SK-MEL-5 (cell line): ENCODE measurements at places on chromosomes 13 and 19. TPM values are rescaled to one million over a fixed set of nuclear protein-coding genes. Genes with fewer than 3 reads are reported as not detected.
A peak's percentile ranks its signal among the peaks of the same experiment; 100 is the strongest.

DNA sequence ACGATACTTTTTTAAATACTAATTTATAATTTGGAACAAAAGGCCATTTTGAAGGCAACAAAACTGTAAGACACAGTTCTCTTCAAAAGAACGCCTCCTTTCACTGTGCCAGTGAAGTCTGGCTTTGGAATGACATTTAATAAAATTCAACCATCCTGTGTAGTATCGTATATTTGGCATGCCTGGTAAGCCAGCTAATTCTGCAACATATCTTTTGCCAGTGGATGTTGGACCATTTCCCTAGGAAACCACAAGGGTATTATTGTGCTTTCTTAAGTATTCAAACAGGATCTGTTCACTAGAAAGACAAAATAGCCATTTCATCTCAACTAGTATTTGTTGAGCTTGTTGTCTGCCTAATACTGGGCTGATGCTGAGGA lies 111.6 kb downstream of the RGCC start:
- DNase-seq = peak; percentile 37

DNA sequence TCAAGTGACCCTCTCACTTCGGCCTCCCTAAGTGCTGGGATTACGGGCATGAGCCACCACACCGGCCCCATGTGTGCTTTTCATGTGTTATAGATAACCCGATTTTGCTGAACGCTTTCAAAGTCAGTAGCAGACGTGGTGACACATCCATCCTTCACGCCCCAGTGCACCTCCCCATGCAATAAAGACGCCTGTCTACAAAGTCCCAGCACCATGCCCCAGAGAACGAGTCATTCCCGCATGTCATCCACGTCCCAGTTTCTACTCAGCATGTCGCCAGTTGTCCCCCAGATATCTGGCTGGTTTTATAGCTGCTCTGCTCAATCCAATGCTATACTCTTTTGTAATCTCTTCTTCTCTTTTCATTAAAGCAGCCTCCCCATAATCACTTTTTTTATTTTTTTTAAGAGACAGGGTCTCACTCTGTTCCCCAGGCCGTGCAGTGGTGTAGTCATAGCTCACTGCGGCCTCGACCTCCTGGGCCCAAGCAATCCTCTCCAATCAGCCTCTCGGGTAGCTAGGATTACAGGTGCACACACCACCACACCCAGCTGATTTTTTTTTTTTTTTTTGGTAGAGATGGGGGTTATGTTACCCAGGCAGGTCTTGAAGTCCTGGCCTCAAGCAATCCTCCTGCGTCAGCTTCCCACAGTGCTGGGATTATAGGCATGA lies 42.5 kb downstream of the DNM2 start:
- no peak for DNase-seq

- no peak for DNase-seq
Observed at GRCh38 chr19:19602136-19602712, 16.3 kb downstream of the PBX4 start.

DNA sequence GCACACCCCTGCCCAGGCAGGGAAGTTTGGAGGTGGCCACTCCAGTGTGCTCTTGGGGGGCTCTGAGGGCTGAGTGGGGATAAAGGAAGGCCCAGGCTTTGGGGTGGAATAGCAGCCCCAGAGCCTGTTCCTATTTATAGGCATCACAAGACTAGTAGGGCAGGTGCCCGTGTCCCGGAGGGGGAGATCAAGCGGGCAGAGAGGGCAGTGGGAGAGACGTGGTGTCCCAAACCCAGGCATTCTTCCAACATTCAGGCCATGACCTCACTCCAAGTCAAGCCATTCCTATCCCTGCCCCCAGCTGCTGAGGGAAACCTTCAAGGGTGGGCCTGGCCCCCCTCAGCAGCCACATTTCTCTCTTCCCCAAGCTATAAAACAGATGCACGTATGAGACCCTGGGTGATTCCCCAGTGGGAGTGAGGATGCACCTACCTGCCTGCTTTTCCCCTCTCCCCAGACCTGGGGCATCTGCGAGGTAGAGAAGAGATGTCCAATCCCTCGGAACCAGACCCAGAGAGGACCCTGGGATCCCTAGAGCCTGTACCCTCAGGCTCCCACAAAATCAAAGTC lies 3.9 kb downstream of the WIZ start:
- DNase-seq = no peak

DNA sequence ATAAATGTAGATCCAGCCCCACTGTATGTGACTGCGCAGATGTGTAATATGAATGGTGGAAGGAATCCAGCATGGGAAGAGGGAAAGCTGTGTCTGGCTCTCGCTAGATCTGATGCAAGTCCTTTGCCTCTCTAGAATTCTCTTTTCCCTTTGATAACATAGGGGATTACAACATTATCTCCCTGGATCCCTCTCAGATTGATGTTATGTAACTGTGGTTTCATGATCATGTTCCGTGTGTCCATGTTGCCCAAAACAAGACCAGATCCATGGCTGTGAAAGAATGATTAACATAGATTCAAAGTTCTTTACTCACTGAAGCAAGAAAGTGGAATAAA lies 184.0 kb upstream of the UBL3 start:
- no peak for DNase-seq

GRCh38 chr13:80716610-80717081 lies 375.7 kb upstream of the SPRY2 start:
- DNase-seq = no peak

- no peak for DNase-seq
Observed at GRCh38 chr13:73958657-73959397, 175.4 kb downstream of the KLF12 start.

- DNase-seq = no peak
Observed at GRCh38 chr19:39983695-39984300, 12.8 kb downstream of the PSMC4 start.

DNA sequence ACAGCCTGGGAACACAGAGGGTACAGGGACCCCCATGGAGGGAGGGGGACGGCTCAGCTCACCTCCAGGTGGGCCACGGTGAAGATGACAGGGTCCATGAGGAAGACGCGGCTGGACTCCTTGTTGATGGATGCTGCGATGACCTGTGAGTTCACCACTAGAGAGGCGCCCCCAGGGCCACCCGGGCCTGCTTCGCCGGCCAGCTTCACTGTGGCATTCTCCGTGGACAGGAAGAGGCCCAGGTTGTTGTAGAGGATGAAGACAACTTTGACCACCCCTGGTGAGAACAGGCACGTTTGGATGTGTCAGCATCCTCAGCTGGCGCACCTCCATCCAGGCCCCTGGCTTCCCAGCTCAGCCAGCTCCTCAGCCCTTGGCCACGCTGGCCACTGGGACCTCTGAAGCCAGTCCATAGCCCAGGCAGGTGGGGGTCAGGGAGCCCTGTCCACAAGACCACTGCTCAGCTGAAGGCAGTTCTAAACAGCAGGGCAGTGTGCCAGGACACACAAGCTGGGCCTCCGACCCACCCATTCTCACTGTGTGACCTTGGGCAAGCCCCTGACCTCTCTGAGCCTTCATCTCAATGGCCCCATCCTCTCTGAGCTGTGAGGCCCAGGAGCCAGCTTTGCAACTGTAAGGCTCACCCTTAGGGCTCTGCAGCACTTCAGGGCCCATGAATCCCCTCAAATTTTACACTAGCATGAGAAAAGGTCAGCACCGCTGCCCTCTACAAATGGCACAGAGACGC lies 22.1 kb upstream of the ASF1B start:
- DNase-seq = no peak

- DNase-seq = peak; percentile 60
Observed at GRCh38 chr19:3154957-3155736, 19.3 kb downstream of the GNA15 start.

- DNase-seq = no peak
Observed at GRCh38 chr13:102586615-102587014, 10.2 kb upstream of the TPP2 start.

GRCh38 chr19:5717215-5717935 lies 2.6 kb downstream of the LONP1 start:
- no peak for DNase-seq

DNA sequence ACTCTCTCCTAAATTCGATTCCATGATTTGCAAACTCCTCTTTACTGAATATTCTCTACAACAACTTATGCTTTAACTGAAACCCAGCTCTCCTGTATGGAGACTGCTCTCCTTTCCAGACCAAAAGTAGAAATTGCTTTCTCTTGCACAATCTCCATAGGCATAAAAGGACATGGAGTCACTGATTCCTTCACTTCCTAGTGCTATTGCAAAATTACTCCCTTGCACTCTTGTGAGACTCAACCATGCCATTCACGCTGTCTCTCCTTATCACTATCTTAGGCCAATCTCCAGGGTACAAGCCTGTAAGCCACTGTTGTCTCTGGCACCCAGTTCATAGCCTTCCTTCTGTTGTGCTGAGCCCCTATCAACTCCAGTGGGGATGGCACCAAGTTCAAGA lies 30.6 kb downstream of the SERPINE3 start:
- no peak for DNase-seq

GRCh38 chr13:67916650-67917049 lies 686.5 kb upstream of the PCDH9 start:
- no peak for DNase-seq

GRCh38 chr13:49371943-49372613 lies 71.8 kb downstream of the CAB39L start:
- no peak for DNase-seq

- no peak for DNase-seq
Observed at GRCh38 chr19:32543115-32543900, 37.7 kb upstream of the PDCD5 start.

- peak; percentile 77 for DNase-seq
Observed at GRCh38 chr19:46009530-46010510, 13.0 kb downstream of the PGLYRP1 start.

DNA sequence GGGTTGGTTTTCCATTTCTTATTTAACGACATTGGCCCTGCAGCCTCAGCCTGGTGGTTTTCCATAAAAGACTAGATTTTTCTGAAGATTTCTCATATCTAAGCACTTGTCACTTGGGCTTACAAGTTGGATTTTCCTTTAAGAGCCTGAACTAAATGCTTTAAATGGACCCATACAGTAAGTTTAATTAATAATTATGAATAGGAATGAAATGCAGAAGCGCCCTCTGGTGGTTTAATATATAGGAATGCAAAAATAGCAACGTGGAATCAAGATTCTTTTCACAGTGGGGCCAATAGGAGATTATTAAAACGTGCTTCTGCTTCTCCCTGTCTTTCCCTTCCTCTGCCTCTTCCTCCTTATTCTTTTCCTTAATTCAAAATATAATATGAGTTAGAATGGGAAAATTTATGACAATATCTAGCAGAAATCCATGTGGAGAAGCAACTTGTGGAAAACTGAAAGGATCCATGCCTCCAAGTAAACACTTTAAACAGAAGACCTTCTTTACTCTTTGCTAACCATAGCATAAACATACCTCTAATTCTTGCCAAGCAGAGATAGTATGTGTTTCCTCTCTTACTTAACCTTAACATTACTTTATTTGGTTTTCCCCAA lies 324.0 kb downstream of the GPC5 start:
- DNase-seq = peak; percentile 63

DNA sequence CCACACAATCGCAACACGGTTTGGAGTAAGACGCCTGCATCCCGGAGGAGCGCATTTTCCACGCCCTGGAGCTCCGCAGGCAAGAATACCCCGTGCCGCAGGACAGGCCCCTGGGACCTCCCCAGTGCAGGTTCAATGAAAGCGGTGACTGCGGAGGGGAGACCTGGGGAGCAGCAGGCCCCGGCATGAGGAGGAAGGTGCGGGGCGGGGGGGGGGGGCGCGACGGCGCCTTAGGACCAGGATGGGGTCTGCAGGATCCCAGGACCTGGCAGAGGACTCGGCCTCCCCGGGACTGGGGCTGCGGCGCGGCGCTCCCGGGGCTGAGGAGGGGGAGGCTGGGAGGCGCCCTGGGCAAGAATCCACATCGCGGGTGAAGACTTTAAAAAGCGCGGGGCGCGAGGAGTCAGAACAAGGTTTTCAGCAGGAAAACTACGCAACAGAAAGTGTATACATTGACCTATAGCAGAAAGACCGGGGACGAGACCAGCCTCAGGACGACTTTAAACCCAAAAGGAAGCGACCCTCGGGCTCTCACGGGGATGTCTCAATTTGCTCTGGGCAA lies 432 bp downstream of the ZNF611 start:
- DNase-seq = no peak

DNA sequence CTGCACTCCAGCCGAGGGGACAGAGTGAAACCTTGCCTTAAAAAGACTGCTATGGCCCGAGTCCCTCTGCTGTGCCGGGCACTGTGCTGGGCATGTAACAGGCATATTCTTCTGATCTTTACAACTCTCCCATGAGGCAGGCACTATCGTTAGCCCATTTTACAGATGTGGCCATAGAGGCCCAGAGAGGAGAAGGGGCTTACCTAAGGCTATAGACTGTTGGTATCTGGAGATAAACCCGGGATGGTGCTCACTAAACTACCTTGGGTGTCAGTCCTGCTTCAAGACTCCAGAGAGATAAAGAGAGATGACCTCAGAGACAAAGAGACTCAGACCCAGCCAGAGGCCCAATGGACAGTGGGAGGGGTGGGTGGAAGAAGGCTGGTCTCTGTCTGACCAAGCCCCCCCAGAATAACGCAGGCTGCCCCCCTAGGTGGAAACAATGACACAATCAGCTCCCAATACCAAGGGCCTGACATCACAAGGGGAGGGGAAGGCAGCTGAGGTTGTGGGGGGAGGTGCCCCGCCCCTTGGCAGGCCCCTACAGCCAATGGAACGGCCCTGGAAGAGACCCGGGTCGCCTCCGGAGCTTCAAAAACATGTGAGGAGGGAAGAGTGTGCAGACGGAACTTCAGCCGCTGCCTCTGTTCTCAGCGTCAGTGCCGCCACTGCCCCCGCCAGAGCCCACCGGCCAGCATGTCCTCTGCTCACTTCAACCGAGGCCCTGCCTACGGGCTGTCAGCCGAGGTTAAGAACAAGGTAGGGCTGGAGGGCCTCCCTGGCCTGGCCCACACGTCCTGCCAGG lies at the start of gene CNN1:
Gene CNN1 (plus strand): TSS at position 620 of the 805 bp plus-strand sequence. CDS start 77 bp downstream, at position 697.
- no peak for DNase-seq

The KIR3DL2 gene
- total RNA-seq = not detected in 2 replicates

The ZNF555 gene
- 4.5 and 4.9 TPM in 2 replicates for total RNA-seq

The NTF4 gene
- not detected in 2 replicates for total RNA-seq

The VN1R4 gene
- not detected in 2 replicates for total RNA-seq

The IGLON5 gene
- total RNA-seq = 0.11 TPM in 1 of 2 replicates, not detected in the other

The WDR87 gene
- not detected in 2 replicates for total RNA-seq

The TINCR gene
- total RNA-seq = 4.9 TPM in 2 replicates

The URAD gene
- not detected in 2 replicates for total RNA-seq

The NOTCH3 gene
- 1.4 and 1.9 TPM in 2 replicates for total RNA-seq
